Fibroblast of upper back skin (primary cell): ENCODE measurements at places on chromosomes 5 and 9.

GRCh38 chr9:115024925-115025535 lies 92.9 kb downstream of the TNC start:
- DNase-seq, result no peak

DNA sequence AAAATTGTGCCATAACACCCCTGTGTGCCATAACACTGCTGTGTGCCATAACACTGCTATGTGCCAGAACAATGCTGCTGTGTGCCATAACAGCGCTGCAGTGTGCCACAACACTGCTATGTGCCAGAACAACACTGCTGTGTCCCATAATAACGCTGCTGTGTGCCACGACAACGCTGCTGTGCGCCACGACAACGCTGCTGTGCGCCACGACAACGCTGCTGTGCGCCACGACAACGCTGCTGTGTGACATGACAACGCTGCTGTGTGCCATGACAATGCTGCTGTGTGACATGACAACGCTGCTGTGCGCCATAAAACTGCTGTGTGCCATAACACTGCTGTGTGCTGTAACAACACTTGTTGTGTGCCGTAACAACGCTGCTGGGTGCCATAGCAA lies 25.9 kb downstream of the CFAP90 start:
- no peak for DNase-seq

DNA sequence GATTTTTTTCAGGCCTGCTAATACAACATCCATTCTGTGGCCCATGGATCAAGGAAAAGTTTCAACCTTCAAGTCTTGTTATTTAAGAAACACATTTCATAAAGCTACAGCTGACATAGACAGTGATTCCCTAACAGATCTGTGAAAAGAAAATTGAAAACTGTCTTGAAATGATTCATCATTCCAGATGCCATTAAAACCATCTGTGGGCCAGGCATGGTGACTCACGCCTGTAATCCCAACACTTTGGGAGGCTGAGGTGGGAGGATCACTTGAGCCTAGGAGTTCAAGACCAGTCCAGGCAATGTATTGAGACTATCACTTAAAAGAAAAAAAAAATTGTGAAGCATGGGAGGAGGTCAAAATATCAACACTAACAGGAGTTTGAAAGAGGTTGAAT lies 6.0 kb downstream of the RAPGEF6 start:
- DNase-seq, result peak; percentile 68

DNA sequence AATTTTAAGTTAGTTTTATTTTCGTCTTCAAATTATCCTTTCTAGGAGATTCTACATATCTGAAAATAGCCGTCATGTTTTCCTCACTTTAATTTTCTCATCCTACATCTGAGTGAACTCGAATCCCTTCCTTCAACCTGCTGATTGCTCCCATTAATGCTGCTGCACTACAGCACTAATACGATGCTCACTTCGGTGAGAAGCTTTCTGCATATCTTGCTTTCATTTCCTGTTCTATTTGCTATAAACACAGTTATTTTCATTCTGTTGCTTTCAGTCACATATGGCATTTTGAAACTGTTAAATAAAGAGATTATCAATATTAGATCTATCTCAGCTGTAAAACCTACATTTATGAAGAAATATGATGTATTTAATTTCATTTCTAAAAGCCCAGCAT lies 749.2 kb downstream of the EFNA5 start:
- DNase-seq, result no peak

DNA sequence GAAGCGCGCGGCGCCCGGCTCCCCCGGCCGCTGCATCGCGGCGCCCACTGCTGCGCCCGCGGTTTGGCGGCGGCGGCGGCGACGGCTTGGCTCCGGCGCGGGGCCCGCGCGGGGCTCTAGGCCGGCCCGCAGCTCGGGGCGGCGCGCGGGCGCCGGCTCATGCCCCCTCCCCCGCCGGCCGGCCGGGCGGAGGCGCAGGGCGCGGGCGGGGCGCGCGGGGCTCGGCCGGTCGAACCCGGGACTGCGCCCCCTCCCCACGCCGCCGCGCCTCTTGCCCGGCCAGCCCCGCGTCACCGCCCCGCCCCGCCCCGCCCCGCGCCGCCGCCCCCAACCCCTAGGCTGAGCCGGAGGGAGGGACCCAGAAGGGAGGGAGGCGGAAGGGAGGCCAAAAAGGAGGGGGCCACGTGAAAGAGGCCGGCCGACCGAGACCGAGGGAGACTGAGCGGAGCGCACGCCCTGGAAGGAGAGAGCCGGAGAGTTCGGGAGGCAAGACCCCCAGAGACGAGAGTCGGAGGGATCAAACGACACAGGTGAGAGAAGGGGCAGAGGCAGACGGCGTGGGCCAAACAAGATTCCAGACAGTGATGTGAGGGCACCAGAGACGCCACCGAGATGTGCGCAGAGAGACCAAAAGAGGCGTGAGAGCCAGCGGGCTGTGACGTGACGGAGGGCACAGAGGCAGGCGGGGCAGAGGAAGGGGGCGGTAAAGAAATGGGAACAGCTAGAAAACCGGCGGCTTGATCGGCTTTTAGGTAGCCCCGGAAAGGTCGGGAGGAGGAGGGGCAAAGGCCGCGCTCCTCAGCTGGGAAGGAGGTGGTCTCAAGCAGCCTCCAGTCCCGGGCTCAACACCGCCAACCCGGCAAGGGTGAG lies at the start of gene BARX1:
TSS of gene BARX1 (minus strand) at position 245 of the 870 bp plus-strand sequence. CDS start at position 36, 209 bp downstream.
- no peak for DNase-seq

- DNase-seq, result no peak
Measured at GRCh38 chr9:76559286-76559685, 100.3 kb downstream of the GCNT1 start.

GRCh38 chr9:18233776-18234445 lies 240.0 kb upstream of the ADAMTSL1 start:
- DNase-seq, result no peak

GRCh38 chr5:132054031-132054696 lies 6.3 kb upstream of the IL3 start:
- DNase-seq, result no peak

GRCh38 chr5:74598731-74599130 lies 41.8 kb downstream of the ENC1 start:
- DNase-seq, result peak; percentile 78

GRCh38 chr5:1182633-1183423 lies 18.6 kb upstream of the SLC6A19 start:
- DNase-seq, result no peak

DNA sequence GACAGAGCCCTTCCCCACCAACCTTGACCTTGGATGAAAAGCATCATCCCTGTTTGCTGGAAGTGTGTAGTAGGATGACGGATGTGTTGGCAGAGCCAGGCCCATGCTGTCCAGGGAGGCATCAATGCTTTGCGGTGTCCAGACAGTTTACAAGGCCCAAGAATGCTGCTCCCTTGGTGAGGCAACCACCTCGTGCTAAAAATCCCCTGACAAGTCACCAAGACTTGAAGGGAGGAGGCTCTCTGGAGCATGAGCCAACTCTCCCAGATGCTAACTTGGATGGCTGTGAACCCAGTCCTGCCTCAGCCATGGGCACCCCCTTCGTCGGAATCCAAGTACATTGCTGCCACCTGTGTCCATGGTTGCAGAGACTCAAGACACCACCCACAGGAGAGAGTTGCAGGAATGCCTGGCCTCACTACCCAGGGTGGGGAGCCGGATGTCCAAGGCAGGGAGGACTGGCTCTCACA lies 9.5 kb upstream of the NKD2 start:
- no peak for DNase-seq

DNA sequence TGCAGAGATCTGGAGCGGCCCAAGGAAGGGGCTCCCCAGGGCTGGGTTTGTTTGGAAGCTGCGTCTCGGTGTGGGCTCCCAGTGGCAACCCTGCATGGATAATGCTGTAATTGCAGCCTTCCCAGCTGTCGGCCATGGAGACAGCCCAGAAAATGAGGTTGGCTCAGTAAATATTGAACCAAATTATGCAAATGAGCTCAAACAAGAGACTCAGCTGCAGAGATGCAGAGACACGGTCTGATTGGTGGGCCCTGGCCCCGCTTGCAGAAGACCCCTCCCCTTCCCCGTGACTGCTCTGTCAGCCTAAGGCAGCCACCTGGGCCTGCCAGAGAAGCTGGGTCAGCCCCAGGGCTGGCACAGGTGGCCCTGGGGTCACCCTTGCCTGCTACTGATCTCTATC lies 75.9 kb downstream of the RAD23B start:
- no peak for DNase-seq

DNA sequence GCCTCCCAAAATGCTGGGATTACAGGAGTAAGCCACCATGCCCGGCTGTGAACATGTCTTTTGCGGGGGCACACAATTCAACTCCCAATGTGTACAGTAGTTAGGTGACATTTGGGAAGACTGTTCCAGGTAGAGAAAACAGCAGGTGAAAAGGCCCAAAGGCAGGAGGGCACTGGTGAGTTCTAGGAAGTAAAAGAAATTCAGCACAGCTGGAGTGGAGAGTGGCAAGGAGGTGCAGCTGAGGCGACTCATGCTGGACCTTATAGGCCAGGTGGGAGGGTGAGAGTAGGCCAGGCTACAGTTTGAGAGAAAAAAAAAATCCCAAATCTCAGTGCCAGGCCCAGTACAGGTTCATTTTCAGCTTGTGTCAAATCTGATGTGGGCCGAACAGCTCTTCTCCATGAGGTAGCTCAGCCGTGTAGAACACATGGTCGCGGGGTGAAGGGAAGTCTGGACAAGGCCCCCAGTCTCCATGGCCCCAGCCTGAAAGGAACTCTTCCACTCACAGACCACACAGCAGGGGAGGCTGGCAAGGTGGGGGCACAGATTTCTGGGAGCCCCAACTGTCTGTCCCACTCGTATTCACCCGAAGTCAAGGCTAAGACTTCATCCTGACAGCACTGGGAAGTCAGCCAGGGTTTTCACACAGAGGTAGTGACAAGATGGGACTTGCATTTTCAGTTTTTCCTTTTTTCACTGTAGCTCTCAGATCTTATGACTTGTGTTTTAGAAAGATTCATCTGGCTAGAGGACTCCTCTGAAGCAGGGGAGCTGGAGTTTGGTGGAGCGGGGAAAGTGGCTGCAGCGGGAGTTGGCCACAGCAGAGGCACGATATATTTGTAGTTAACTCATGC lies 4.5 kb upstream of the HNRNPAB start:
- no peak for DNase-seq

DNA sequence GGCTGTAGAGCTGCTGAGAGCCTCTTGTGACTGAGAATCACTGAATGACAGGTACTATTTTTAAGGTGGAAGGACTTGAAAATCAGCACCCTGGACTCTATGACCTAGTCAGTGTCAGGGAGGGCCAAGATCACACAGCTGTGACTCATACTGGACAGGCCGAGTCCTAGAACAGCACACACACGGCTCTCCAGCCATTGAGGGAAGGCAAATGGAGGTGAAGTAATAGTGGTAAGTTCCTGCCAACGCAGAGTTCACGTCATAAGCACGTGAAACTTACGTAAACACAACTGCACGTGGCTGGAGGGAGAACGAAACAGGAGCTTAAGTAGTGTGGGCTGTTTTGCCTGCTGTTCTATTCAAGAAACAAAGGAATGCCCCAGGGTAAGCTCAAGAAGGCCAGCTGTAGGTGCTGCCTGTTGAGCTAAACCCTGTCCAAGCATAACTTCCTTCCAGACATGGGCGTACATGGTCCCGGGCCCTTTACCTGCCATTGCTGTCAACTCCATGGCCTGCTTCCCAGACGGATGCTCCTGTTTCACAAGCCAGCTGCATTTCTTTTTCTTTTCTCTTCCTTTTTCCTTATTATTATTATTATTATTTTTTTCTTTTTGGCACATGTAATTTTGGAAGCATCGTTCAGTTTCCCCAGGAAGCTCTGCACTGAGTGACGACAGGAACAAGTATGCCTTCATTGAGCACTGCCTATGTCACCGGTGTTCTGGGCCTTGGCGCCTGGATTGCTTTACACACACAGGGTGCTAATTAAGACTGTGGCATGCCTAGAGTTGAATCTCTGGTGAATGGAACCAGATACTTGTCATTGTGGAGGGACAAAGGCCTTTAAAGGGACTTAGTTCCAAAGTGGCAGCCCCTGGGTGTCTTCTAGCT lies 10.2 kb upstream of the LCP2 start:
- peak; percentile 50 for DNase-seq

GRCh38 chr9:87732756-87733155 lies 6.8 kb downstream of the CTSL start:
- DNase-seq, result no peak

DNA sequence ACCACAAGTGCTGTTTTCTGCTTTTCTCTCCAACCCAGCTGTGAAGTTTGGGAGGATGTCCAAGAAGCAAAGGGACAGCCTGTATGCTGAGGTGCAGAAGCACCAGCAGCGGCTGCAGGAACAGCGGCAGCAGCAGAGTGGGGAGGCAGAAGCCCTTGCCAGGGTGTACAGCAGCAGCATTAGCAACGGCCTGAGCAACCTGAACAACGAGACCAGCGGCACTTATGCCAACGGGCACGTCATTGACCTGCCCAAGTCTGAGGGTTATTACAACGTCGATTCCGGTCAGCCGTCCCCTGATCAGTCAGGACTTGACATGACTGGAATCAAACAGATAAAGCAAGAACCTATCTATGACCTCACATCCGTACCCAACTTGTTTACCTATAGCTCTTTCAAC lies 145.2 kb downstream of the RORB start:
- no peak for DNase-seq

- peak; percentile 75 for DNase-seq
Measured at GRCh38 chr5:142151436-142152383, 43.1 kb downstream of the NDFIP1 start.

GRCh38 chr9:97774673-97775072 lies 77.5 kb upstream of the XPA start:
- no peak for DNase-seq

- no peak for DNase-seq
Measured at GRCh38 chr5:1300581-1301083, 5.8 kb upstream of the TERT start.

DNA sequence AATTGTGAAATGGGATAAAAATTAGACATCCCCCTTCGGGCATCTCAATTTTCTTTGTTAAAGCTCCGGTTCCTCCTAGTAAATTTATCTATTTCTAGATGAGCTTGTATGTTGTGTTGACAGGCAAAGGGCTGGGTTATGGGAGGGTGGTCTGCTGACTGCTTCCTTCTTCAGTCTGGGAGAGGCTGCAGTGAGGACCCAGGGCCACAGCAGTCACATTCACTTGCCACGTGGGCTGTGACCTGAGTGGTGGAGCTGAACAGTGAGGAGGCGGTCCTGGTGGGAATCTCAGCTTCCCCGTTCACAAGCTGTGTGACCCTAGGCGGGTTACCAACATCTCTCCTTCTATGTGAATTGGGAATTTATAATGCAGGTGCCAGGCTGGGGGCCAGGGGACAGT lies 57.5 kb upstream of the RXRA start:
- no peak for DNase-seq
